ENCODE measurements at places on chromosomes 4 and X. TPM values are rescaled to one million over a fixed set of nuclear protein-coding genes. Genes with fewer than 3 reads are reported as not detected.

- no peak for DNase-seq
These were observed 384.4 kb downstream of the PCDH7 start for GRCh38 chr4:31104577-31104976.

DNA sequence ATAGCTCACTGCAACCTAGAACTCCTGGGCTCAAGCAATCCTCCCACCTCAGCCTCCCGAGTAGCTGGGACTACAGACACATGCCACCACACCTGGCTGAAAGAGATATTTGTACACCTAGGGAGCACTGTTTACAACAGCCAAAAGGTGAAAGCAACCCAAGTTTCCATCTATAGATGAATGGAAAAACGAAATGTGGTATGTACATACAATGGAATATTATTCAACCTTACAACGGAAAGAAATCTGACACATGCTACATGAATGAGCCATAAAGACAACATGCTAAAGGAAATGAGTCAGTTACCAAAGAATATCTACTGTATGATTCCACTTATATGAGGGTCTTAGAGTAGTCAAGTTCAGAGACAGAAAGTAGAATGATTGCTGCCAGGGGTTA lies 52.2 kb downstream of the ABCG2 start:
- DNase-seq, result no peak

GRCh38 chr4:58936436-58936835 lies 1826.3 kb upstream of the IGFBP7 start:
- DNase-seq, result no peak

DNA sequence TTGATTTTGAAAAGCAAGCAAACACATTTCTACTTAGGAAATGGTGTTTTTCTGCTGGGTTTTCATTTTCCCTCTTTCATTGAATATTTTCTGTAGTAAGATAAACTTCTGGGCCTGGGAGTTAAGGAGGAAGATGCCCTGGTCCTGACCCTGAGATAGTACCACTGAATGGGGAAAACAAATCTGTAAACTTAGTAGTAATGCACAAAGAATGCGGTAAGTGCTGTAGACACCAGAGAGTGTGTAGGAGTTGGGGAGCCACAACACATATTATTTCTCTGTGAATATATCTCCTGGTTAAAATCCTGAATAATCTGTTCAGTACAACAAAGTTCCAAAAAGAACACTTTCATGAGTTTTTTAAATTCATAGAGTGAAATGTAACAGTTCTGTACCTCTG lies 178.3 kb downstream of the MAPK10 start:
- DNase-seq, result no peak

DNA sequence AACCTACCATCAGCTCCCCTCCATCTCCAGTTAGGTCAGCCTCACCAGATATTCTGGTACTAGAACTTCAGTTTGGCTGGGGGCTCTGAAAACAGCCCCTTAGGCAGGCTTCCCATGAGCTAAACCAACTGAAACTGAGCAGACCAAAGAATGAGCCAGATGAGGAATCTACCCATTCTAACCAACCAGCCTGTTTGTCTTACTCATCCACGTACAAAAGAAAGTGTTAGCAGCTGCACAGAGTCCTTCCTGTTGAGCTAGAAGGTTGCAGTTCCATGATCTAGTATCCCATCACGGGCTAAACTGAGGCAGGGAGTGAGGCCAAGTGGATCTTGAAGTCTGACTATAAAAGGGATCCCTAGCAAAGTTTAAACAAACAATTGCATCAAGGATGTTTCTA lies 17.5 kb downstream of the MAGEA9B start:
- DNase-seq, result no peak

- peak; percentile 2 for DNase-seq
These were observed 1.5 kb downstream of the GRID2 start for GRCh38 chr4:92305148-92305877.

DNA sequence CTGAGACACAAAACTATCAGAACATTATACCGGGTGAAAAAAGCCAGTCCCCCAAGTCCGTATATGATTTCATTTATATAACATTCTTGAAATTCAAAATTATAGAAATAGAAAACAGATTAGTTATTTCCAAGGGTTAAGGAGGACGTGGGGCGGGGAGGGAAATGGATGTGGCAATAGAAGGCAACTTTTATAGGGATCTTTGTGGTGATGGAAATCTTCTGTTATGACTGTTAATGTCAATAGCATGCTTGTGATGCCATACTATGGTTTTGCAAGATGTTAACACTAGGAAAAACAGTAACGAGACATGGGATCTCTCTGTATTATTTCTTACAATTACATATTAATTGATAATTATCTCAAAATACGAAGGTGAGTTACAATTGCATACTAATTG lies 96.4 kb downstream of the LNX1 start:
- DNase-seq, result no peak

- peak; percentile 29 for DNase-seq
These were observed 5.3 kb upstream of the TRMT2B start for GRCh38 chrX:101057093-101057714.

DNA sequence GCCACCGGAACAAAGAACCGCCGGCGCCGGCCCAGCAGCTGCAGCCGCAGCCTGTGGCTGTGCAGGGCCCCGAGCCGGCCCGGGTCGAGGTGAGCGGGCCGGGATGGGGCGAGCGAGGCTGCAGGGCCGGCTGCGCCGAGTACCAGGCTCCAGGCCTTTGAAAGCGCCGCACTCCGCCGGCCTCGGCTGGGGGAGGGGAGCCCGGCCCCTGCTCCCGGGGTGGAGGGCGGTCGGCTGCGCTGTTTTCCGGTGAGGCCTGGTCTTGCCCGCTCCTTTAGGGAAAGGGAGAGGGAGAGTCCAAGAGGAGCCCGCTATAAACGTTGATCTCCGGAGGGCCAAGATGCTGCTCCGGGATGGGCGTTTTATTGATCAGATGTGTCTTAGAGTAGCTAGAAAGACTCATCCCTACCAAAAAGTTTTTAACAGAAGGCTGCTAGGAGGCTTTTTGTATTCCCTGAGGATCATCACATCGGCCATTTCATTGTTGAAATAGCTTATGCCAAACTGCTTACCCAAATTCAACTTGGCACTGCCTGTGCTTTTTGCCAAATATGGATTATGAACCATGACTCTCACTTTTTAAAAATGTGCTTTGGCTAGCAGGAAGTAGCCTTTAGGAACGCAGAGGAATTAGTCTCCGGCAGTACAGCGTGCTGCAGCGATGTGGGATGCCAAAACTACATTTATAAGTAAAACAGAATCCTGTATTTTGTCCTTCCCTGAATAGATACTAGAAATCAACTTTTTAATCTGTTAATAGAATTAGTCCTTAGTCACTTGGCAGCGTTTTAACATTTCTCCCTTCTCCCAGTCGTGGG lies 760 bp downstream of the TMEM165 start:
- DNase-seq, result no peak

- DNase-seq, result no peak
These were observed 16.9 kb upstream of the XPNPEP2 start for GRCh38 chrX:129721870-129722269.

DNA sequence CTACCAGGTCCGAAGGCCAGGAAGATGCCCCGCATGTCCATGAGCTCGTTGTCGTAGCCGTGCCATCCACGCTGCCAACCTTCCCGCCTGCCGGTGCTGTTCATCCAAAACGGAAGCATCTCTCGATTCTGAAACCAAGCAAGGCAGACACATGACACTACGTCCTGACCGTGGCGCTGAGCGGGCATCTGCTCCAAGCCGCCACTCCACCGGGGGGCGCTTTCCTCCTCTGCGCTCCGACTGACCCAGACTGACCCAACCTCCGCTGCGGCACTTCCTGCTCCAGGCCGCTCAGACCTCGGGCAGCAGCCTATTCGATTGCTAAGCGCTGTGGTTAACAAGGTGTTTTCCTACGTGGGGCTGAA lies 120.5 kb downstream of the ENPP6 start:
- no peak for DNase-seq

Gene PLP1
- not detected for total RNA-seq

Gene PALLD
- total RNA-seq, result not detected

Gene COQ2
- 27.9 TPM for total RNA-seq

Gene MTNR1A
- not detected for total RNA-seq

Gene SAGE1
- total RNA-seq, result not detected

Gene BEX2
- 15.9 TPM for total RNA-seq

Gene RADX
- total RNA-seq, result 13.0 TPM

Gene FTSJ1
- total RNA-seq, result 36.6 TPM

Gene BEND4
- 20.4 TPM for total RNA-seq

Data from B cell (primary cell).